Right hindlimb (tissue), 1 donor: ENCODE measurements at places on chromosomes 4 and X.

DNA sequence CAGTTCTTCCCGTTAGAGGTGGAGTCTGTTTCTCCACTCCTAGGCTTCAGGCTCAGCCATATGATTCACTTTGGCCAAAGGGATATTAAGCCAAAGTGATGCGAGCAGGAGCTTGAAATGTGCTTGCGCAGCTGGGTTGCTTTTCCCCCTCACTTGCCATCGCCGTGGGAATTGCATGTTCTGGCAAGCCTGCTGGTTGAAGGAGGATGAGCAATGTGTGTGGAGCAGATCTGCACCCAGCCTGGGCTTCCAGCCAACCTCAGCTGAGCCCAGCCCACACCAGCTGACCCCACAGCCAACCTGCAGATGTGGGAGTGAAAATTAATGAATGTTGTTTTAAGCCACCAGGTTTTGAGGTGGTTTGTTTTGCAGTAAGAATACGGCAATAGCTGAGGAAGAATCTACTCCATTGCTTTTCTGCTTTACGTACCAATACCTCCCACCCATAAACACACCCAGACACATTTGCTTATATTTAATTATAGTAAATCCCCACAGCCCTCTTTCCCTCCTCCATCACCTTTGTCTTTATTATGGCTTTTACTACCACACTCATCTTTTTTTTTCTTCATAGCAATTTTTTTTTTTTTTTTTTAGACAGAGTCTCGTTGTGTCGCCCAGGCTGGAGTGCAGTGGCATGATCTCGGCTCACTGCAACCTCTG, 132.8 kb upstream of the FUNDC1 start:
- DNase-seq, result peak; percentile 74

GRCh38 chrX:100316987-100317386, 93.1 kb downstream of the PCDH19 start:
- no peak for DNase-seq

- DNase-seq, result peak; percentile 17
These were observed 154.5 kb downstream of the MSN start for GRCh38 chrX:65821721-65822496.

DNA sequence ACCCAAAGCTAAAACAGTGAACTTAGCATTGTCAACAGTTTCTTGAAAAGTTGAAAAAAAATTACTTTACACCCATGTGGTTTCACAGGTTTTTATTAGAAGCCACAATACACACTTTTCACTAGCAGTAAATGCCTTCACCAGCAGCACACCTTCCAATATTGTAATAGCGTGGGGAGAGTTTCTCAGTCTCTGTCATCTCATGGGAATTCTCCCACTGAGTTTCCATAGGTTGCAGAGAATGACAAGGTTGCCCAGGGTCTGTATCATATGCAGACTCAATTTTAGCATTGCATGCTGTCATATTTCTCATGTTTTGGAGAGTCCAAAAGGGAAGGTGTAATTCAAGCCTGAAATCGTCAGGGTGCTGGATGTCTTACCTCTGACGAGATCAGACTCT, 486.1 kb upstream of the TENM3 start:
- DNase-seq, result no peak

DNA sequence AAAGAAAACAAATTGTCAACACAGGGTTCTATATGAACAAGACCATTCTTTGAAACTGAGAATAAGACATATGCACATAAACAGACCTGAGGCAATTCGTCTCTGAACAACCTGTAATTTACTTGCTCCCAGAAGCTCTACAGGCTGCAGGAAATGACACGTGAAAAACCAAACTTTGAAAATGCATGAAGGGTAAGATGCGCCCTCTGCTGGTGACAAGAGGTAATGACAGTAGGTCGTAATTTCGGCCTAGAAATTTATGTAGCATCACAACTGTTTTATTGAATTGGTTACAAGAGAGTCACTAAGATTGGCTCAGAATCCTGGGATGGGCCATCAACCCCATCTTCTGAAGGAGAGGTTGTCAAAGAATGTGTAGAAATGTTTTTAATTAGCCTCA, 276.5 kb downstream of the PPP4R3C start:
- DNase-seq, result peak; percentile 17

GRCh38 chr4:109207061-109207460, 95.4 kb downstream of the COL25A1 start:
- DNase-seq, result peak; percentile 48

GRCh38 chrX:75230296-75230695, 43.6 kb upstream of the UPRT start:
- no peak for DNase-seq

DNA sequence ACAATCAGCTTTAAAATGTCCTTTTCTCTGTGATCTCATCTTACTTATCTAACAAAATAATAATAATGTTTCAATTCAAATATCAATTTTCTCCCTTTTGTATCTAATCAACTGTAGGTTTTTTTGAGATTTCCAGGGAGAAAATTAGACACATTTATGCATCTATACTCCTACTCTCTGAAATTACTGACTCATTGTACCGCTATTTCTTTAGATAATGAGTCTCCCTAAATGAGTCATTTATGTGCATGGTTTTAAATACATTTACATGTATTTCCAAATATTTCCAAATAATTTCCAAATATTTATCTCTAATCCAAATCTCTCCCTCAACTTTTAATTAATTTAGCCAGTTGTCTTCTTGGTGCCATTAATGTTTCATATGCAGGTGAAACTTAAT, 621.0 kb downstream of the TECRL start:
- no peak for DNase-seq

DNA sequence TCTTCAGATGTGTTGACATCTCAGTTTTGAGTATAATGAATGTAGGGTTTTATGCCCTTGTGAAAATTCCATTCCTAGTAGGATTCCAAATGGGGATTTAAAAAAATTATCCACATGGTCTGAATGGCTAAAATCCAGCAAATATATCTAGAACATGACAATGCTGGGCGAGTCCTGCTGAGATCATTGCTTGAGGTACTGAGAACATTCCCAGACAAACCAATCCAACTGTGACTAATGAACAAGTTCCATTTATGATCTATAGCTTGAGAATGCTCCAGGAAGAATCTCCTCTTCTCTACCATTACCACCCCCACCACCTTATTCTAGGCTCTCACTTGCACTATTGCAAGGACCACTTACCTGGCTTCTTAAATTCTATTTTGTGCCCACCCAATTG, 77.2 kb upstream of the IL1RAPL2 start:
- DNase-seq, result no peak

- DNase-seq, result no peak
These were observed 71.8 kb upstream of the FHDC1 start for GRCh38 chr4:152864361-152864760.

DNA sequence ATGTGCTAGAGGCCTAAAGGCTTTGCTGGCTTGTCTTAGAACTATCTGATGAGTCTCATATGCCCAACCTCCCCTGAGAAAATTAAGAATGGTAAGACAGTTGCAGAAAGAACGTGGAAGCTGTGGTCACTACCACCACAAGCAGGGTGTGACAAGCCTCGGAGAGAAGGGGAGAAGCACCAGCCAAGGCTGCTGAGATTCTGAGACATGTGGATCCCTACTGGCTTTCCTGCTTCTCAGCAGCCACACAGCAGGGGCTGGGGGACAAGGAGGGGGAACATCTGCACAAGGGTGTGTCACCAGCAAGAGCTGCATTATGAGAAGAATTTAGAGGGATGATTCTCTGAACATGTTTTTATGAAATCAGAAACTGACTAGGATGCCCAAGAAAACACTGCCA, 19.4 kb downstream of the TAPT1 start:
- no peak for DNase-seq

DNA sequence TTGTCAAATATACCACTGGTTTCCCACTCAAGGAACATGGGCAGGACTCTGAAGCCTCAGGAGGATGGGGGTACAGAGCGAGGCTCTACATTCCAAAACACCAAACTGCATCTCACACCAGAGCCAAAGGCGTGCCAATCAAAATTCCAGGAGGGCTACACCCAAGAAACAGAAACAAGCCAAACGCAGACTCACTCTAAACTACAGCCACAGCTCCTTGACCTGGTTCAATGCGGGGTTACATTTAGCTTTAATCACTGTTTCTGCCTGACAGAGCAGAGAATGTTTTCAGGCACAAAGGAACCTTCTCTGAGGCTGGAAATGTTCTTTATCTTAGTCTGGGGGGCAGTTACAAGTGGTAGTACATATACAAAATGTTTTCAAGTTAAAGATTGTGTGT, 2121.5 kb upstream of the AGA start:
- no peak for DNase-seq

- DNase-seq, result no peak
These were observed 35.6 kb downstream of the NELFA start for GRCh38 chr4:1973218-1973617.

- DNase-seq, result no peak
These were observed 104.9 kb upstream of the CENPE start for GRCh38 chr4:103303011-103303410.

GRCh38 chr4:118345813-118346212, 7.0 kb downstream of the PRSS12 start:
- DNase-seq, result no peak

DNA sequence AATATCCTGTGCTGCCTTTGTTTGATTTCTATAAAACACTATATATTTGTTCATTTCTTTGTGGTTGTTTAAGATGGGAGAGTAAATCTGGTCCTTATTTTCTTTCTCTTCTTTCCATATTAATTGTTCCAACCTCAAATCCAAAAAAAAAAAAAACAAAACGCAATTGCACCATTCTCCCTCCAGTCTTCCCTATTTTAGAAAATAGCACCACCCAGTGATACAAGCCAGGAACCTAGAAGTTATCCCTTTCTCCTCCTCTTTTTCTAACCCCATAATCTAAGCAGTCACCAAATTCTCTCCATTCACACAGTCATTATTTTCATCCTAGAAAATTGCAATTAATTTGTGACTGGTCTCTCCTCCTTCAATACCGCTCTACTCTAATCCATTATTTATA, 107.8 kb downstream of the GABRA3 start:
- no peak for DNase-seq

GRCh38 chr4:189771696-189772361, 168.8 kb upstream of the FRG1 start:
- DNase-seq, result no peak

- DNase-seq, result no peak
These were observed 4.6 kb downstream of the NOA1 start for GRCh38 chr4:56972809-56973208.

DNA sequence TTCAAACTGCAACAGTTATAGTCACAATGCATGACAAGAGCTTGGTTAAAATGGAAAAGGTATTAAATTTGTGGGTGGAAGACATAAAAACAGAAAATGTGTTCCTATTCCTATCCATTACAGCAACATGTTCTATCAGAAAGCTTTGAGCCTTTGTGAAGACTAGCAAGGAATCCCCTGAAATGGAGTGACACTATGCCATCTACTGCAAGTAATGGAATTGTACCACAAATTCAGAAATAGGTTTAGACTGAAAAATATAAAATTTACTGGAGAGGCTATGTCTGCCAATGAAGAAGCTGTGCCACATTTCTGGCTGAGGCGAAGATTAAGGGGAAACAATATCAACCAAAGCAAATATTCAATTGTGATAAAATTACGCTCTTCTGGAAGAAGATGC, 247.9 kb downstream of the ADAM29 start:
- DNase-seq, result no peak

- DNase-seq, result no peak
These were observed 5.0 kb downstream of the ARMCX5 start for GRCh38 chrX:102604327-102604726.

- no peak for DNase-seq
These were observed 208.7 kb downstream of the PDGFC start for GRCh38 chr4:156762851-156763250.

DNA sequence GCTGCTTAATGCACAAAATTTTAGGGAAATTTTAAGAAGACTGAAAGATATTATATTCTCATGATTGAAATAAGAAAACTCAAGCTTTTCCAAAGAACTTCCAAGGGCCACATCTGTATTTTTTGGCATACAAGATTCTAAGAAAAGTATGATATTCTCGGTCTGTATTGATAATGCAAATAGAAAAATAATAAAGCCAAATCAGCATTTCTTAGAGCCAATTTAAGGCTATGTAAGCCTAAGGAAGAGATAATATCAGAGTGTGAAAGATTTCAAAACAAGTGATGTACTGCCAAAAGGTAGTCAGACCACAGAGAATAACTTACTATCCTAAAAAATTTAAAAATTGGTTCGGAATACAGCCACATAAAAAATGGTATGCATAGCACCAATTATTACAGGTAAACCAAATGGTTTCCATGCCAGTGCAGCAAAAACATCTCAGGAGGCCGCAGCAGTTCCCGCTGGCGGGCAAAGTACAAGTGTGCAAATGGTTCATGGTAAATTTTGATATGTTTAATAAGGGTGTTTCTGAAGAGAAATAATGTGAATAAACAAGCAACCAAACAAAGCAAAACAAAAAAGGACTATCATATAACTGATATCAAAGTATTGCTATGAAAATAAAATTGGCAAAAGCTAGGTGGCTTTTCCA, 35.2 kb upstream of the NAP1L5 start:
- DNase-seq, result no peak

DNA sequence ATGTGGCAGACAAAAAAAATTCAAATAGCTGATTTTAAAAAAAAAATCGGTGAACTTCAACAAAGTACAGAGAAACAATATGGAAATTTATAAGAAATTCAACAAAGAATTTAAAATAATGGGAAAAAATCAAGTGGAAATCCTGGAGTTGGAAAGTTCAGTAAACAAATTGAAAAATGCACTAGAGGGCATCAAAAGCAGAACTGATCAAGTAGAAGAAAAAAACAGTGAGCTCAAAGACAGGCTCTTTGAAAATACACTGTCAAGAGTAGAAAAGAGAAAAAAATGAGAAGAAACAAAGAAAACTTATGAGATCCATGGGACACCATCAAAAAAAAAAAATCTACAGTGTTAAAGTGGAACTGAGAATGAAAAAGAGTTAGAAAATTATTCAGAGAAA, 19.6 kb upstream of the FRG1 start:
- no peak for DNase-seq

GRCh38 chrX:55026840-55027239, 3.9 kb downstream of the ALAS2 start:
- no peak for DNase-seq

DNA sequence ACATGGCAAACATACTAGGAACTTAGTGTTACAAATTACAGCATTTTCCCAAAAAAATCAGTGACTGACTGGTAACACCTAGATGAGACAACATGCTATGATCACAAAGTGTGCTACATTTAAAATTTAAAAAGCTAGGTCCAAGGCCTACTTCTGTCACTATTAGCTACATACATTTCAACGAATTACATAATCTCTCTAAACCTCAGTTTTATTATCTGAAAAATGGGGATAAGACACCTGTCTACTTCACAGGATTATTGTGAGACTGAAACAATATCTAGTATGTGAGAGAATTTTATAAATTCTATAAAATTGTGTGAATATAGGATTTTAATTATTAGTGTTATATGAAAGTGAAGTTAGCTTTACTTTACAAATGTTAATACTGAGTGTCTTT, 228.5 kb downstream of the DCLK2 start:
- no peak for DNase-seq

GRCh38 chr4:47198791-47199190, 167.4 kb downstream of the GABRB1 start:
- no peak for DNase-seq

DNA sequence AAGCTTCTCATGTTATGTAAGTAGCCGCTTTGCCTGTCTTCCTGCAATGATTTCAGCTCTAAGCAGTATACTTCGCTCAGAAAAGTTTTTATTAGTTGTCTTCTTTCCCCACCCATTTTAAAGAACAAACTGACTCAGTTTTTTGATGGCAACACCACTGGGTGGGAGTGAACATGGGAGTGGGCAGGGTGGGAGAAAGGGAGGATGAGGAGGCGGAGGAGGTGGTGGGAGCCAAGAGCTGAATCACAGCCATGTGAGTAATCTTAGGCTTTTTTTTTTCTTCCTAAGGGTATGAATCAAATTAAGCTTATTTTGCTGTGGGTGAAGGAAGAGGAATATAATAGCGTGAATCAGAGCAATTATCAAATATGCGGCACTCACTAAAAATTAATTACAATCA, 574.3 kb upstream of the DIPK2B start:
- DNase-seq, result no peak
